CD8-positive, alpha-beta memory T cell (primary cell): ENCODE measurements at places on chromosomes 4 and X. TPM values are rescaled to one million over a fixed set of nuclear protein-coding genes. Genes with fewer than 3 reads are reported as not detected.

GRCh38 chr4:160414496-160414895 lies 1311.6 kb downstream of the RAPGEF2 start:
- H3K27me3 ChIP-seq = no peaks in the 10 kb centered on the region
- H3K36me3 ChIP-seq = no peaks in the 10 kb centered on the region
- H3K4me3 ChIP-seq = no peak overlapping the region
- no peaks in the 10 kb centered on the region for H3K4me1 ChIP-seq

DNA sequence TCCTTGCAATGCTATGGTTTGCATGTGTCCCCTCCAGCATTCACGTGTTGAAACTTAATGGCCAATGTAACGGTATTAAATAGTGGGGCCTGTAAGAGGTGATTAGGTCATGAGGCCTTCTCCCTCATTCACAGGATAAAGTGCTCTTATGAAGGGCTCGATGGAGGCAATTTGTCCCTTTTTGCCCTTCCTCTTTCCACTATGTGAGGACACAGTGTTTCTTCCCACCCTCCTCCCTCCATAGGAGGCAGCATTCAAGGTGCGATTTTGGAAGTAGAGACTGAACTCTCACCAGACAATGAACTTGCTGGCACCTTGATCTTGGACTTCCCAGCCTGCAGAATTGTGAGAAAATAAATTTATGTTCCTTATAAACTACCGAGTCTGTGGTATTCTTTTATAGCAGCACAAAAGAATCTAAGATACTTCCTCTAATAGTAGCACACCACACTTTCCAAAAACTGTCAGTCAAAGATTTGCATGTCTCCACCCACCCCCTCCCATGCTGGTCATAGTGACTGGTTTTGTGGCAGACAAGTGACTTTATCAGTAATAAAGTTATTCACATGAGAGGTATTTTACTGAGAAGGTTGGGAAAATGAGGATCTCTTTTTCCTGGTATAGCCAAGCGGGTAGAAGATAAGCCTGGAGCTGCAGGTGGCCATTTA lies 113.5 kb upstream of the TTC29 start:
- no peak overlapping the region for H3K27ac ChIP-seq
- H3K4me1 ChIP-seq = no peaks in the 10 kb centered on the region
- no peaks in the 10 kb centered on the region for H3K36me3 ChIP-seq

- no peak overlapping the region for H3K4me3 ChIP-seq
- H3K36me3 ChIP-seq = no peaks in the 10 kb centered on the region
- H3K27me3 ChIP-seq = no peaks in the 10 kb centered on the region
- peaks cover 67% of the 10 kb centered on the region for H3K4me1 ChIP-seq
Measured at GRCh38 chr4:98659741-98660462, 1.5 kb upstream of the TSPAN5 start.

DNA sequence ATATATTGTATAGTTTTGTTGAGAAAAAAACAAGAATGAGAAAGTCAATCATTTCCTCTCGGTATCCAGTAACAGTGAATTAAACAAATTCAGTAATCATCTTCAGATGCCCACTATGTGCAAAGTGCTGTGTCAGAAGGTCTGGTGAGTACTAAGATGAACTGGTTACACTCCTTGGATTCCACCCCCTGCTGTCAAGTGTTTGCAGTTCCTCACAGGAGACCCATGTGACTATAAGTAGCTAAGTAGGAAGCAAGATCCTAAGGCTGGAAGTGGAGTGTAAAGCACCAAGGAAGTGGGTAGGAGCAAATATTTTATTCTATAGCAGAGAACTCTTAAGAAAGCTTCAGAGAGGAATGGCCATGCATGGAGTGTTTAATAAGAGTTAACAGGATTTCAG lies 73.6 kb downstream of the SNX25 start:
- H3K4me3 ChIP-seq = no peak overlapping the region
- no peak overlapping the region for H3K27ac ChIP-seq
- no peaks in the 10 kb centered on the region for H3K36me3 ChIP-seq
- no peaks in the 10 kb centered on the region for H3K4me1 ChIP-seq
- DNase-seq = no peak

GRCh38 chr4:7160439-7160838 lies 31.9 kb upstream of the SORCS2 start:
- no peaks in the 10 kb centered on the region for H3K4me1 ChIP-seq
- no peak overlapping the region for H3K27ac ChIP-seq
- DNase-seq = no peak
- H3K4me3 ChIP-seq = no peak overlapping the region
- H3K36me3 ChIP-seq = no peaks in the 10 kb centered on the region

- no peaks in the 10 kb centered on the region for H3K27me3 ChIP-seq
- H3K4me1 ChIP-seq = no peaks in the 10 kb centered on the region
- no peaks in the 10 kb centered on the region for H3K36me3 ChIP-seq
- H3K27ac ChIP-seq = no peak overlapping the region
Measured at GRCh38 chrX:136827026-136827425, 46.3 kb upstream of the ARHGEF6 start.

GRCh38 chrX:15242899-15243555 lies 26.9 kb downstream of the ASB9 start:
- peak; percentile 15 for DNase-seq
- no peak overlapping the region for H3K27ac ChIP-seq
- no peak overlapping the region for H3K4me3 ChIP-seq
- no peaks in the 10 kb centered on the region for H3K27me3 ChIP-seq

- DNase-seq = no peak
- H3K36me3 ChIP-seq = peaks cover 5% of the 10 kb centered on the region
- H3K27me3 ChIP-seq = no peaks in the 10 kb centered on the region
Measured at GRCh38 chr4:163167333-163167626, 590 bp upstream of the NAF1 start.

- H3K27ac ChIP-seq = no peak overlapping the region
- H3K4me1 ChIP-seq = no peaks in the 10 kb centered on the region
- no peak for DNase-seq
- H3K4me3 ChIP-seq = no peak overlapping the region
- H3K36me3 ChIP-seq = no peaks in the 10 kb centered on the region
Measured at GRCh38 chrX:122622795-122623194, 561.3 kb upstream of the GRIA3 start.

DNA sequence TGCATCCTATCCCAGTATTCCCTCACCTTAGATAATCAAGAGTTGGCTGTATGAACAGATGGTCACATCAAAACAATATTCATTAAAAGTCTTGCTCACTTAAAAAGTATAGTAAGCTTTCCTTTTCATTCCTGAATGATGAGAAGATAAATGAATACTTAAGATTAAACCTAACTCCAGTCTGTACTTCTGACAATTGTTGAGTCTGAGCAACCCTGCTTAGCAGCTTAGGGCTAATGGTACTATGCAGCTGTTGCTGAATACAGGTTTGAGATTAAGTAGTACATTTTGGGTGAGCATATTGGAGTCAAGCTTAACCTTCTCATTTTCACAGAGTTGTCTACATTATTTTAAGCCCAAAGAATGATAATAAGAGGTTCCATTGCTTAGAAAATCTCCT lies 121.7 kb upstream of the ETNPPL start:
- no peak for DNase-seq
- no peaks in the 10 kb centered on the region for H3K27me3 ChIP-seq
- H3K4me3 ChIP-seq = no peak overlapping the region

GRCh38 chr4:156321203-156321602 lies 367.5 kb upstream of the CTSO start:
- no peak overlapping the region for H3K27ac ChIP-seq
- no peaks in the 10 kb centered on the region for H3K27me3 ChIP-seq
- H3K4me3 ChIP-seq = no peak overlapping the region
- H3K4me1 ChIP-seq = no peaks in the 10 kb centered on the region
- DNase-seq = no peak

GRCh38 chrX:24838629-24839028 lies 144.9 kb downstream of the POLA1 start:
- H3K4me1 ChIP-seq = no peaks in the 10 kb centered on the region
- no peak overlapping the region for H3K27ac ChIP-seq
- H3K36me3 ChIP-seq = no peaks in the 10 kb centered on the region
- DNase-seq = peak; percentile 35

DNA sequence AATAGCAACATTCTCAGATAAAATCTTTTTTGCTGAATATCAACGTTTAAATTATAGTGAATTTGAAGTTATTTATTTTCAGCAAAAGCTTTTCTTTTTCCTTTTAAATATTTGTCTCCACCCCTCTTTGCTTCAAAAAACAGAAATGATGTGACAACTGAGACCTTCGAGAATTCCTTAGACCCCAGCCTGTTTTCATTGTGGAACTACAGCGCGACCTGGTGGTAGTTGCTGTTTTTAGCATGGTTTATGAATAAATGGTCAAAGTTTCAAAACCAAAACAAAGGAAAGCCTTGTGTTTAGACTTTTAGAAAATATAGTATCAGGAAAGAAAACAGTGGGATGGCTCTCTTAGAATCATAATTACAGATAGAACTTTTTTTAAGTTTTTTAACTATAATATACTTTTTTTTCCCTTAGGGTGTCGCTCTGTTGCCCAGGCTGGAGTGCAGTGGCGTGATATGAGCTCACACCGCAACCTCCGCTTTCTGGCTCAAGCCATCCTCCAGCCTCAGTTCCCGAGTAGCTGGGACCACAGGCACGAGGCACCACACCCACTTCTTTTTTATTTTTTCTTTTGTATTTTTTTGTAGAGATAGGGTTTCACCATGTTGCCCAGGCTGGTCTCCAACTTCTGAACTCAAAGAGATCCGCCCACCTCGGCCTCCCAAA lies 26.8 kb upstream of the TMEM184C start:
- H3K27me3 ChIP-seq = no peaks in the 10 kb centered on the region
- H3K4me3 ChIP-seq = no peak overlapping the region
- no peak for DNase-seq

- H3K36me3 ChIP-seq = no peaks in the 10 kb centered on the region
- no peak for DNase-seq
- no peaks in the 10 kb centered on the region for H3K27me3 ChIP-seq
- no peaks in the 10 kb centered on the region for H3K4me1 ChIP-seq
- no peak overlapping the region for H3K4me3 ChIP-seq
Measured at GRCh38 chr4:82691431-82691830, 107.2 kb downstream of the SCD5 start.

DNA sequence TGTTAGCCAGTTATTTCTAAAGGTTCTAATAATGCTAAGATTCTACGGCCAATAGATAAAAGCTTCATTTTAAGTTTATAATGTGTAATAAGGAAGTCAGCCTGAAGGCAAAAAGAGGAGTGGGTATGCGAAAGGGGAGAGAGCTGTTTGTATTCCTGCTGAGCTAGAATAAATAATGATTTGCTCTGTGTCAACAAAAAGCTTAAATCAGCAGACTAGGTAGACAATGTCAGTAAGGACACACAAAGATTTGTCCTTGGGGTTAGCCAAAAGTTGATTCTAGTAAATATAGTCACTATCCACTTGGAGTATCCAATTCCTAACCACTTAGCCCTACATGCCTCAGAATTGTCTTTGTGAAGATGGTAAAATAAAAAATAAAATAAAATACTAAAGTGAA lies 90.3 kb upstream of the GRIA3 start:
- no peaks in the 10 kb centered on the region for H3K27me3 ChIP-seq
- no peak overlapping the region for H3K4me3 ChIP-seq
- DNase-seq = no peak
- no peak overlapping the region for H3K27ac ChIP-seq

DNA sequence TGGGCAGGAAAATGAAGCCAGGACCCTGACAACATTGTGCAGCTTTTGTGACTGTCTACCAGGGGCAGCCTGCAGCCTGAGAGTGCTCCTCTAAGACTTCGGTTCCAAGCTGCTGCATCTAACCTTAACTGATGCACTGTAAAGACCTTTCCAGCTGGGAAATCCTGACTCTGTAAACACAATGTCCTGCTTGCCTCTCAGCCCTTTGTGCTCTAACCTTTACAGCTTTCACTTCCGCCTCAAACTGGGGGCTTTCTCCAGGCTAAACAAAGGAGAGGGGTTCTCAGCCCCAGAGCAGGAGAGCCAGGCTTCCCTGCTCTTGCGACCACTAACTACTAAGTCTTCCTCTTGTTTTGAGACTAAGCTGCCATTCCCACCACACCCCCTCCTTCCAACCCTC lies 19.3 kb upstream of the RASL11B start:
- no peaks in the 10 kb centered on the region for H3K36me3 ChIP-seq
- no peak overlapping the region for H3K4me3 ChIP-seq
- H3K27me3 ChIP-seq = no peaks in the 10 kb centered on the region

Gene ZNF711
- 1.3 TPM for polyA plus RNA-seq

Gene ZNF185
- polyA plus RNA-seq = 2.3 TPM

Gene CPLX1
- polyA plus RNA-seq = not detected

Gene DUX4
- polyA plus RNA-seq = not detected

Gene GATA1
- polyA plus RNA-seq = not detected

Gene CSAG2
- not detected for polyA plus RNA-seq

Gene LDB2
- not detected for polyA plus RNA-seq

Gene CLCN4
- not detected for polyA plus RNA-seq

Gene PWWP3B
- not detected for polyA plus RNA-seq

Gene MAGEC3
- polyA plus RNA-seq = not detected

Gene CLDN34
- not detected for polyA plus RNA-seq

Gene FGF13
- polyA plus RNA-seq = not detected

Gene CFAP47
- polyA plus RNA-seq = not detected

Gene ANTXR2
- 44.2 TPM for polyA plus RNA-seq

Gene FRG1
- polyA plus RNA-seq = 59.0 TPM
